ENCODE measurements at places on chromosomes 1 and 21. TPM values are rescaled to one million over a fixed set of nuclear protein-coding genes. Genes with fewer than 3 reads are reported as not detected.

NADK gene
- 75.2 TPM for total RNA-seq

CYP4A22 gene
- not detected for total RNA-seq

DNA sequence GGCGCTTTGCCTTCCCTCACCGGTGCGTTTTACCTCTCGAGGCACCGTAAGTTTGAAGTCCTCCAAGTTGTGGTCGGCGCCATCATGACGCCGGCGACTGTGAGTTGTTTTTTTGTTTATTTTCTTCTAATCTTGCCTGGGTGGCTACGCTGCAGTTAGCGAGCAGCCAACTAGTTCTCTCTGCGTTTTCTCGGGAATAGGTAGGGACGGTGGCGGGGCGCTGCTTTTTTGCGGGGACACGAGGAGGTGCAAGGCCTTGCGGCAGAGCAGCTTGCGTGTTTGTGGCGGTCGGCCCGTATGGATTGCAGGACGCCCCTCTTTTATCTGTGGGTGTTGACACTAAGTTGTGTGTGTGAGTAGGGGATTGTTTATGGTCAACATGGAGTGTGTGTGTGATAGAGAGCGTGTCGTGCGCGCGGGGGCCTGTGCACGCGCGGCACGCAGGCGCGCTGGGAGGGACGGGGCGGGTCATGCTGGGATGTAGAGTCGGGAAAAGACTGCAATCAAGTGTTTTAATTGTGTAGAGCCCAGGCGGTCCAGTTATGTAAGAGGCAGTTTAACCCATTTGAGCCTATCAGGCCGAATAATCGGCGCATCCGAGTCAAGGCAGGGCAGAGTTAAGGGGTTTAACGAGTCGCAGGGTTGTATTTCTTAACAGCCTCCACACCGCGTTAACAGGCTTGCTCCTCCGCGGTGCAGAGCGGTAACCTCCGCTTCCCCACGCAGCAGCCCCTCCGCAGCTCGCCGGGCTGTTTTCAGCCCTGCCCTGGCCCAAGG is 1.2 kb upstream of the NEGR1 start:
- no peaks in the 10 kb centered on the region for H3K27me3 ChIP-seq
- H3K36me3 ChIP-seq: no peaks in the 10 kb centered on the region
- no peak overlapping the region for H3K27ac ChIP-seq

DNA sequence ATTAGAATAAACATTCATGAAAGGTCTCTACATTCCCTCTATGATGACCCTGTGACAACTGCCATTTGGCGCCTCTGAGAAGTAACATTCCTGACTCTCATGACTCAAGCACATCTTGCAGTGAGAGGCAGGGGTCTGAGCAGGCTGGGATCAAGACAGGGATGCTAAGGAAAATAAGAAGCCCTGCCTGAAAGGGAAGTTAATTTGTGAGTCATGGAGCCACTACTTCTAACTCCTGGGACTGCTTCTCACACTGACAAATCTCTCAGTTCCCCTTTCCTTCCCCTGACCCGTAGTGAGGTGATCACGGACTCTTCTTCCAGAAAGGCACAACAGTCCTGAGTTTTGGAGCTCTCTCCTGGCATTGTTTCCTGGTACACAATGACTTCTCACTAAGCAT is 231.9 kb downstream of the TNR start:
- H3K27me3 ChIP-seq: no peaks in the 10 kb centered on the region
- no peak for DNase-seq
- peak overlapping the region; percentile 20 for H3K27ac ChIP-seq
- H3K4me1 ChIP-seq: peaks cover 42% of the 10 kb centered on the region
- no peaks in the 10 kb centered on the region for H3K36me3 ChIP-seq

Measured in osteocyte (in vitro differentiated cells).